ENCODE measurements at places on chromosomes 11 and 22.

DNA sequence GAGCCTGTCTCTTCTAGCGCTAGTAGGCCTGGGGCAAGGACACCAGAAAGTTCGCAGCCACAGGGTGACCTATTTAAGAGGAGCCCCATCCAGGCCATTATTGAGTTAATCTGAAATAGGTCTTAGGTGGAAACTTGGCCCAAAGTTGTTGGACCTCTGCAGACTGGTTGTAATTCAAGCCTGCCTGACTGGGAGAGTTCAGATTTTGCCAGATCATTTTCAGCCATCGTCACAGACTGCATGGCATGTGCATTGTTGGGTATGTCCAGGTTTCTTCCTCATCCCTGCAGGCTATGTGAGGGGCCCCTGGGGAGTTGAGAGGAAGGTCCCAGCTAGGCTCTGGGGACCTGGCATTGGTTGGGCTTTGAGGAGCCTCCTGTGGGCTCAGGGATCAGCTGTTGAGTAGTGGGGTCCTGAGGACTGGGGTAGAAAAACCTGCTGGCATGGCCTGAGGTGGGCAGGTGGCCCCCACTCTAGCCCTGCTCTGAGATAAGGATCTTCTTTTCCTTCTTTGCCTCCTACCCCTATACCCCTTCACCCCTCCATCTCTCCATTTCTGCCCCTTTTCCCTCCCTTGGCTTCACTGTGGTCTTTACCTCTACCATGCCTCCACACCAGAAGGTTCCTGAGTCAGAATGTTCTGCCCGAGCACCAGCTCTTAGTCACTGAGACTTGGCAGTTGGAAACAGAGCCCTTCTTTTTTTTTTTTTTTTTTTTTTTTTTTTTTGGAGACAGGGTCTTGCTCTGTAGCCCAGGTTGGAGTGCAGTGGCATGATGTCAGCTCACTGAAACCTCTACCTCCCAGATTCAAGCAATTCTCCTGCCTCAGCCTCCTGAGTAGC lies 112.7 kb downstream of the MORC2 start:
- DNase-seq, result no peak

GRCh38 chr11:75697906-75698581 lies 19.6 kb upstream of the MOGAT2 start:
- no peak for DNase-seq

DNA sequence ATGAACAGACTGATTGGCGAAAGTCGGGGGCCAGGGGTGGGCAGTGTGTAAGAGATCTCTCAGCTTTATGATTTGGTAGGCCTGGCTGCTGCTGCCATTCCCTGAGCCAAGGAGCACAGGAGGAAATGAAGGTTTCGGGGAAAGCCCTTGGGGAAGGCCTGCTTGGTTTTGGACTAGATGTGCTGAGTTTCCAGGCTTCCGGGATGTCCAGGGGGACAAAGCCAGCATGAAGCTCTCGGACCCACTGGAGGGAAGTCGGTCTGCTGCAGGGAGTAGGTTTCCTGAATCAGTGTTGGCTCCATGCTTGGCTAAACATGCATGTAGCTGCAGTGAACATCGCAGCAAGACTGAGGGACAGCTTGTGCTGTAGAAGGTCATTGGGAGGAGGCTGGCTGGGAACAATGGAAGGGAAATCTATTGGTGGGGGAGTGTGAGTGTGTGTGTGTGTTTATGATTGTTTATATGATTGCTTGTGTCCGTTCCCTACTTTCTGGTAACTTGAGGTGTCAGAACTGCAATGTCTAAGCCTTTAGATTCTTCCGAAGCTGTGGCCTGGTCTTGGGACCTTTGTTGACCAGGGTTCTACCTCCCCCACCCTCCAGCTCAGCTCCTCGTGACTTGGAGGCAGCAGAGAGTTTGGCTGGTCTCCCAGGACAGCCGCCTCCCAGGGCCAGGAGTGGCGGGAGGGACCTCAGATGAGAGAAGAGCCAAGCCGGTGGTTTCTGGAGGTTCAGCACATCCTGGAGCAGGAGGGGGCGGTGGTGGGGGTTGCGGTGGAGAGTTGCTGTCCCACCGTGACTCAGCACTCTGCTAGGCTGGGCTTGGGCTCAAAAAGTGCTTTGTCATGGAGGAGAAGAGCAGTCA lies 4.0 kb upstream of the FTH1 start:
- DNase-seq, result peak; percentile 70

DNA sequence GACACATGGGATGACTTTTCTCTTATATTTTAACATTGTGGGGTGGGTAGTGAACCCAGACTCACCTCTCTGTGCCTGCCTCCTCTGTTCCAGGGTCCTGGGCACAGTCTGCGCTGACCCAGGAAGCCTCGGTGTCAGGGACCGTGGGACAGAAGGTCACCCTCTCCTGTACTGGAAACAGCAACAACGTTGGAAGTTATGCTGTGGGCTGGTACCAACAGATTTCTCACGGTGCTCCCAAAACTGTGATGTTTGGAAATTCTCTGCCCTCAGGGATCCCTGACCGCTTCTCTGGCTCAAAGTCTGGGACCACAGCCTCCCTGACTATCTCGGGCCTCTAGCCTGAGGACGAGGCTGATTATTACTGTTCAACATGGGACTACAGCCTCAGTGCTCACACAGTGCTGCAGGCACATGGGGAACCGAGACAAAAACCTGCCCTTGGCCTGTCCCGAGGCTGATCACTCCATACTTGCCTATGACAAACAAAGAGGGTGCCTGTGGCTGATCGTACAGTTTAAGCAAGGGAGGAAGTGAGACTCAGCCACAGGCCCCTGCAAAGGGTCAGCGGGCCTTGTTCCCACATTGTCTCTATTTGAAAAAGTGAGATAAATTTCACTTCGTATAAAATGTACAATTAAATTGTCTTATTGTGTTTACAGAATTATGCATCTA lies 43.7 kb upstream of the TOP3B start:
- no peak for DNase-seq

GRCh38 chr11:46391186-46391577 lies 394 bp downstream of the CHRM4 start:
- DNase-seq, result no peak

GRCh38 chr22:27724709-27725108 lies 76.8 kb downstream of the MN1 start:
- no peak for DNase-seq

DNA sequence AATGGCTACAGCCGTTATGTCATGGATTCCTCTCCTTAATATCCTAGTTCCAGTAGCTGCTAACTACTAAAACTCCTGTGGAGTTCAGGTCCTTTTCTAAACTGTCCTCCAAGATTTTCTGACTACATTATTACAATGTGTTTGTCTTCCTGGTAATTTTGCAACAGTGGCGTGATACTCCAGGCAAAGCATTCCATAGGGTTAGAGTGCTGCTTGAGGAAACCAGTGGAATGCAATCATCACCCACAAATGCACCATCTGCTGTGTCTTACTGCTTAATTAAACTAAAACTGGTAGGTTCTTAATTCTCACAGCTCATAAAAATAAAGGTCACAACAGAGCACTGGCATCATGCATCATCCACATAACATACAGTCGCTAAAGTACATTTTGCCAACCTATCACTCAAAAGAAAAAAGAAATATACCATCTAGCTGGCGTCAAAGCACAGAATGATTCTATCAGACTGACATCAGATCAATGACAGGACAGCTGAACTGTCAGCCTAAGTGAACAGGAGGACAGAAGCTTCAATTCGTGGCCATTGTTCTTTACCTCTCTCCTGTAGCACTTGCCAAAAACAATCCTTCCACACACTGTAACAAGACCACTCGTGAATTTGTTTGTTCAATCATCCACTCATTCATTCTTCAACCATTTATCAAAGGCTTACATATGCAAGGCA lies 182.5 kb downstream of the CADM1 start:
- no peak for DNase-seq

DNA sequence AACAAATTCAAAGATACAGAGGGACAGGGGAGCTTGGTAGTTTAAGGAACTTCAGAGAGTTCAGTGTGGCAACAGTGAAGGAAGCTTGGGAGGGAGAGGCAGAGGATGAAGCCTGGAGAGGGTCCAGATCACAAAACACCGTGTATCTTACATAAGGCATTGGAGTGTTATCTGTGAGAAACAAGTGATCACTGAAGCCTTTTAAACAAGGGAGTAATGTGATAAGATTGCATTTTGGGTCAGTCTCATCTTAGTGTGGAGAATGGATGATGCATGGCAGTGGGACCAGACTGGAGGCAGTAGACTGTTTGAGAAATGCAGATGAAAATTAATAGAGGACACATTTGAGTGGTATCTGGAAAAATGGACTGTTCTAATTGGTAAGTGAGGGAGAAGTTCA lies 79.4 kb downstream of the EXT2 start:
- no peak for DNase-seq

DNA sequence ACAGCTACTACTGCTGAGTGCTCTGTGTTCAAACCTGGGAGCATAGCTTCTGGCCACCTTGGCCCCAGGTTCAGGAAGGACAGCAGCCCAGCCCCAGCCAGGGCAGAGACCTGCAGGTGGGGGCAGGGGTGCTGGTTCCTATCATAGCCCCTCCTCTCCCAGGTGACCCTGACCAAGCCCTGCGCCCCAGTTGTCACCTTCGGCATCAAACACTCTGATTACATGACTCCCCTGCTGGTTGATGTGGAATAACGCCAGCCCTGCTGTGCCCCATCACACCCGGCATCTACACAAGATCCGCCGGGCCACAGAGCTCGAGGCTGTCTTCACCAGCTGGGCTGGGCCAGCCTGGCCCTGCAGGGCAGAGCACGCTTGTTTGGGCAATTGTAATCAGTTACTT lies 6.9 kb downstream of the SCGB1C1 start:
- DNase-seq, result no peak

All from esophagus squamous epithelium (tissue), 5 donors.